ENCODE measurements at places on chromosomes 6 and 20.

DNA sequence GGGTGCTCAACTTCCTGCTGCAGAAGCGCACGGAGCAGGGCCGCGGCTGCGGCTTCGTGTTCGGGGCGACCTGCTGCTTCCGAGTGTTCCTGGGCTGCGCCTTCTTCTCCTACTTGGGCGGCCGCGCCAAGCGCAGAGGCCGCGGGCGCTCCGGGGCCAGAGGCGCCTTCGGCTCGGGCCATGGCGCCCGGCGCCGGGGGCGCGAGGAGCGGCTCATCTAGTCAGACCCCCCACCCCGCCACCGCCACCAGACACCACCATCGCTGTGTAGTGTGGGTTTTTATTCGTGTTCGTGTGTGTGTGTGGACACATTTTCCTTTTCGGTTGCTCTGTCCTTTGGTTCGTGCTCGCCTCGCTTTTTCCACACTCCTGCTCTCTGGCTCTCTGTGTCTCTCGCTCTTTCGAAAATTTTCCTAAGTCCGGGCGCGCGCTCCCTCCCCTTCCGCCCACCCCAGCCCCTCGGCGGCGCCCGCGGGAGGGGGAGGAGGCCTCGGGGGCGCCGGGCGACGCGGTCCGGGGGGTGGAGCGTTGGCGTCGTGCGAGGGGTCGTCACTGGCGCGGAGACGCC lies 38.1 kb downstream of the GNAS start:
- peak; percentile 77 for DNase-seq

GRCh38 chr6:137873273-137873762 lies 6.3 kb downstream of the TNFAIP3 start:
- no peak for DNase-seq

GRCh38 chr6:68279793-68280557 lies 355.1 kb upstream of the ADGRB3 start:
- DNase-seq: no peak

- no peak for DNase-seq
Measured at GRCh38 chr6:45376310-45377042, 1.3 kb downstream of the SUPT3H start.

GRCh38 chr6:53111865-53112264 lies 36.8 kb downstream of the GCM1 start:
- DNase-seq: no peak

GRCh38 chr6:117205876-117206275 lies 59.5 kb upstream of the VGLL2 start:
- no peak for DNase-seq

DNA sequence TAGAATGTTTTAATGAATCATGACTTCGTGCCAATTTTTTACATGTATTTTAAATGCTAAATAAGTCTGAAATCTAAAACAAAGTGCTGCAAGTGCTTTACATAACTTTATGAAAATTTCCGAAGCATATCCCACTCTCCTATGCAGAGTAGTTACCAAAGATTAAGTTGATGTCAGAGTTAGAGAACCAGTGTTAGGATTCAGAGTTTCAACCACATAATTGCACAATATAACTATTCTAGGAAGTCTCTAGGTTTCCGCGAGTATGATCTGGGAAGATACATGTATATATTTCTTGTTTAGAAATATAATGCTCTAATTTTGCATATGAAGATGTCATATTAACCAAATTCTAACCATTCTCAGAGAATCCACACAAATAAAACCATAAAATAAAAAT lies 74.8 kb downstream of the ASCC3 start:
- DNase-seq: no peak

DNA sequence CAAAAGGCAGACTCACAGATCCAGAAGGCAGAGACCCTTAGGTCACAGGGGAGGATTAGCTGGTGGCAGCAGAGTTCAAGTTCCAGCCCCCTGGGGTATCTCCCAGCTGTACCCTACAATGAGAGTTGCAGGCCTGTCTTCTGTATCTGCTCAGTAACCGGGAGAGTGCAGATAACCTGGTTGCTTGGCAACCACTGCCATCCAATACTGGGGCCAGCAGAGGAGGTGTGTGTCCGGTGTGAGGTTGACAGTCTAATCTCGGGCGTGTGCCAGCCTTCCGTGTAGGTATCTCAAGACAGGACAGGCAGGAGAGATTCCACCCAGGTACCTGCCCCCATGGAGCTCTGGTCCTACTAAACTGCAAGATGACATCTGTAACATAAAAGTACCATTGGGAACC lies 56.6 kb upstream of the TBC1D7 start:
- DNase-seq: no peak

DNA sequence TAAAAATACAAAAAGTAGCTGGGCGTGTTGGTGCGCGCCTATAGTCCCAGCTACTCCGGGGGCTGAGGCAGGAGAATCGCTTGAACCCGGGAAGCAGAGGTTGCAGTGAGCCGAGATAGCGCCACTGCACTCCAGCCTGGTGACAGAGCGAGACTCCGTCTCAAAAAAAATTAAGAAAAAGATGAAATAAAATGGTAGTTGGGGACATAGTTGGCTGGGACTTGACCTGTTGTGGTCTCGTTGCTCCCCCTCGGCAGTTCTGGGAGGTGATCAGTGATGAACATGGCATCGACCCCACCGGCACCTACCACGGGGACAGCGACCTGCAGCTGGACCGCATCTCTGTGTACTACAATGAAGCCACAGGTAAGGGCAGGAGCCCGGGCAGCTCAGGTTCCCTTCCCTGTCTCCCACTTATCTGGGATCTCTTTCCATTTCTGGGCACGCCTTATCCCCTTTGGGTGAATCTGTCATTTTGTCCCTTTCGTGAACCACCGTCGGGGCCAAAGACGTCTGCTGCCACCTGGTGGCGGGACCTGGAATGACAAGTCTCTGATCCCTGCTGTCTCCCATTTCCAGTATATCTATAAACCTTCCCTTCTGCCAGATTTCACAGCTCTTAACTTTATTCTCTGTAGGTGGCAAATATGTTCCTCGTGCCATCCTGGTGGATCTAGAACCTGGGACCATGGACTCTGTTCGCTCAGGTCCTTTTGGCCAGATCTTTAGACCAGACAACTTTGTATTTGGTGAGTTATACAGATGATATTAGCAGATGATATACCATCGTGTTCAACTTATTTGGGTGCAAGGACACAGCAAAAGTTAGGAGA lies 2.3 kb downstream of the TUBB start:
- peak; percentile 67 for DNase-seq

DNA sequence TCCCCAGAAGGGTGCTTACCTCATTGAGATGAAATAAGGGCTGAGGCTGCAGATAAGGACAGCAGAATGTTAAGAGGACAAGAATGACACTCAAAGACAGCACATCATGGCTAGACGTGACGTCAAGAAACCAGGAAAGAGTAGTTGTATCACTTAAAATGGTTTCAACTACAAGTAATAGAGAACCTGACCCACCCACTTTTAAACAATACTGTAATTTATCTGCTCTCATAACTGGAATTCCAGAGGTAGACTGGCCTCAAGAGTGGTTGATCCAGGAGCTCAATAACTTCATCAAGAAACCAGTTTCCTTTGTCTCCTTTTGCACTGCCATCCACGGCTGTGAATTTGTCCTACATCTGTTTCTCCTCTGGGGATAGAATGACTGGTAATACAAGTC lies 187.1 kb downstream of the EYA4 start:
- no peak for DNase-seq

GRCh38 chr6:93644611-93645010 lies 225.3 kb upstream of the EPHA7 start:
- no peak for DNase-seq

DNA sequence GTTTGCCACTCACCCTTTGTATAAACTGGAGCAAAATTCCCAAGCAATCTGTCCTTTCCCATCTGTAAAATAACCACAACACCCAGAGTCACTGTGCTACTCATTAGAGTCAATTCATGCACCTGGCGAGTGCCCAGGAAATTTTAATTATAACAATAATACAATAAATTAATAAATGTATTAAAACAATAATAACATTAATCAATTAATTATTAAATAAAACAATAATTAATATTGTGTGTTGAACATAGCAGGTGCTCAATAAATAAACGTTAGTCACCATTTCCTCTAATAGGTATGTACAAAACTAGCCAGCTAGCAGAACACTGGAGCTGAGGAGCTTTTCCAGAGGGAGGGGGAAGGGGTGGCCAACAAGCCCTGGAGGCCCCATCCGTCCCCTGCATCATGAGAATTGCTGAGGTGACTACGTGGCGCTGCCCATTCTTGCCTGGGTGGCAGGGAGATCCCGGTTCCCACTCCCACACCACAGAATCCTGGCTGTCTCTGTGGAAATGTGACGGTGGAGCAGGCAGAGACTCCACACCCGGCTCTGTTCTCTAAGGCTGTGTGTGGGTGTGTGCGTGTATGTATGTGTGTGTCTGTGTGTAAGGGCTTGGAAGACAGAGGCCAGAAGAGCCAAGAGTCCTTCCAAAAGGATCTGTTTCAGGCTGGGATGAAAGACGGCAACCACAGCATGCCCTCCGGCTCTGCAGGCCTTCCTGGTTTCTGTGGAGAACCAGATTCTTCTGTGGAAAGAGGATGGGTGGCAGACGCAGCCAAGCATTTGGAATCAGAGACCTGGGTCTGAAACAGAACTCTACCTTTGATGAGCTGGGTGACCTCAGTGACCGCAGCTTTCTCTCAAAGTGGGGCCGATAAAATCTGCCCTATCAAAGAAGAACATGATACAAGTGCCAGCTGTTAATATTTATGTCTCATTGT lies 18.8 kb upstream of the EZR start:
- DNase-seq: peak; percentile 15

- no peak for DNase-seq
Measured at GRCh38 chr6:79737172-79737571, 106.0 kb downstream of the SH3BGRL2 start.

- DNase-seq: no peak
Measured at GRCh38 chr6:52512199-52512598, 64.7 kb downstream of the TRAM2 start.

DNA sequence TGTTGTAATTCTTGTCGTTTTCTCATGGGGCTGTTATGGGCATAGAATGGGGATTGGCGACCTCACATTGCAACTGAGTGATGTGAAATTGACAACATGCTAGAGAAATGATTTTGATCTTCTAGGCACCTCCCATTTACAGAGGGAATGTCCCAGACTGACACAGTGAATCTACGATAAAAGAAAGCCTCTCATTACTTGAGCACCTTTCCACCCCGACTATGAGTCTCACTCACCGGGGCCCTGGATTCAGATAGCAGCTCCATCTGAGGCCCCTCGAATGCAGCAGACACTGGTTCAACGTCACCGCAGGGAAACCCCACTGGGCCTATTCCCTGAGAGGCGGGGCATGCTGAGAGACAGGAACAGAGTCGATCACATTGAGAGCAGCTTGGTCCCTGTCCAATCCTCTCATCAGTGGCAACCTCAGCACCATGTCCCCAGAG lies 49.1 kb downstream of the NFATC2 start:
- no peak for DNase-seq

- DNase-seq: no peak
Measured at GRCh38 chr6:156564807-156565149, 212.4 kb upstream of the ARID1B start.

DNA sequence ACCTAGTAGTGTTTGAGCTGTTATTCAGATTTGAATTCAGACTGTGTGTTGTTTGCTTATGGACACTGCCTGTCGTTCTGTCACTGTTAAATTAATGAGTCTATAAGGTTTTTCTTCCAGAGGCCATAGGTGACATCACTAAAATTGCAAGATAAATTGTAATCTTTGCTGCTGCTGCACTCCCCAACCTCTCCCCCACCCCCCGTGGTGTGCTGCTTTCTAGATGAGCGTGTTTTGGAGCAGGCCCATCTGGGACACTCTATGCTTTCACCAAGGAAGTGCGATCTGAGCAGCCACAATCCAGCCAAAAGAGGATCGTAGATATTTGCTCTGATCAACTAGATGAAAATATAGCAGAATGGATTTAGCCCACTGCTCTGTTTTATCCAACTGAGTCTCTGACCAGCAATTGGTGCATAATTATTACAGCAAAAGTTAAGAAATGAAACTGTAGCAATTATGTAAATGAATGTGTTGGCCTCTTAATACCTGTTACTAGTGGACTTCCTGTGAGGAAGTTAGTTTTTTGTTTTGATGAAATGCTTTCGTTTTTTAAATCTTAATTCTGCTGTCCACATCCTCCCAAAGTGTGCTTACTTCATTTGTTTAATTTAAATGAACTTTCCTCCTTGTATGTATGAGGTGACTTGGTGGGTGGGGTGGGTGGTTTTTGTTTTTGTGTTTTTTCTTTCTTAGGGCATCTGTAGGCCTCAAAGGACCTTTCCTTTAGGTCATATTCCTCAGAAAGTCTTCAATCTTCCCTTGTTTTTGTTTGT lies 58.1 kb downstream of the RPRD1B start:
- DNase-seq: no peak

DNA sequence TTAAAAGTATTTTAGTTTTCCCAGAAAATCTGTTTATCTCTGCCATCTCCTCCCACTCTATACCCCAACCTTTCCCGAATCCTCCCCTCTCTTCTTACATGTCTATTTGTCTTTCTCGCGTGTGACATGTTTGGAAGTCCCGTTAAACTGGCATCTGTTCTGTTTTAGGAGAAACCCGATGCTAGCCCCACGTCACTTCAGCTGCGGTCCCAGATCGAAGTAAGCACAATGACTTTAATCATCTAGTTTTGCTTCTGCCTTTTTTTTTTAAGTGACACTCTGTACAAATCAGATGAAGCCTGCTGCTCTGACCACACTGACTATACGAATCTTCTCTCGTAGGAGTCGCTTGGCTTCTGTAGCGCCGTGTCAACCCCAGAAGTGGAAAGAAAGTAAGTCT lies 97.4 kb downstream of the SASH1 start:
- no peak for DNase-seq

- DNase-seq: no peak
Measured at GRCh38 chr6:57163956-57164355, 8.2 kb upstream of the BAG2 start.

GRCh38 chr6:53639520-53639919 lies 26.0 kb downstream of the KLHL31 start:
- DNase-seq: no peak

DNA sequence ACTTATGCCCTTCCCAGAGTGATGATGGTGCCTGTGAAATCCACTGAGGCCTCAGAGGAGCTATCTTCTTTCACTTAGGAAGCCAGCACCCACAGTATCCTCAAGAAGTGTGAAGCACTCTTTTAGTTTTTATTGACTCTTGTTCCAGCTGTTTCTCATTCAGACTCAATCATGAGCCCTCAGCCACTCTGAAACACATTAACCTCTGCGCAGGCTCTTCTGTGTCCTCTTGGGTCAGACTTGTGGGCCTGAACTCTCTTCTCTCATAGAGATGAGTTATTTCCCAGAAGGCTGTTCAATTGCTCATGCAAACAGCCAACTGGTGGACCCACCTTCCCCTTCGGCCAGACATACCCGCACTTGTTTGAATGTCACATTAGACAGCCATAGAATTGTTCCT lies 27.8 kb upstream of the PREP start:
- DNase-seq: no peak
